ENCODE measurements at places on chromosomes 12 and 14.
A peak's percentile ranks its signal among the peaks of the same experiment; 100 is the strongest.

DNA sequence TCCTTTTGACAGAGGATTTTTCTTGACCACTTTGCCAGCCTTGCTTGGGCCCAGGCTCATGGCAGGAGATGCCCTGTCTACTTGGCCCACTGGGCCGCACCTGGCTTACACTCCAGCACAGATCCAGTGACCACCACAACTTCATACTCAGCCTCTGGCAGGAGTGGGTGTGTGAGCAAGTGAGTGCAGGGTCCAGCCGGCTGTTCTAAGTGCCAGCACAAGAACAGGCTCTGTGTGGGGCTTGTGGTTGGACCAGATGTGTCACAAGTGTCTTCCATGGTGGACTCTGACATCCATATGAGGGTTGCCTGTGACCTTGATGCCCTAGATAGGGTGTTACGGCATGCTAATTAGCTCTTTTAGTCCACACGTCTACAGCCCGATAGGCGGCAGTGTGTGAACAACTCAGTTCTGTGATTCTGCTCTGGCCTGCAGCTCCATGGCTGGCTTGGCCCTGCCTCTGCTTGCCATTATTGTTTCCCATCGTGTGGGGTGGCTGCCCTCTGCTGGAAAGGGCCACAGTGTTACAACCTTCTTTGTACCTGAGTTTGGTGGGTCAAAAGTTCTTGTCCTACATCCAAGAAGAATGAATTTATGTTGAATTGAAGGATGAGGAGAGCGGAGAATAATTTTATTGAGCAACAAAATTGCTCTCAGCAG, 1089.1 kb downstream of the SLC6A15 start:
- no peak for DNase-seq

DNA sequence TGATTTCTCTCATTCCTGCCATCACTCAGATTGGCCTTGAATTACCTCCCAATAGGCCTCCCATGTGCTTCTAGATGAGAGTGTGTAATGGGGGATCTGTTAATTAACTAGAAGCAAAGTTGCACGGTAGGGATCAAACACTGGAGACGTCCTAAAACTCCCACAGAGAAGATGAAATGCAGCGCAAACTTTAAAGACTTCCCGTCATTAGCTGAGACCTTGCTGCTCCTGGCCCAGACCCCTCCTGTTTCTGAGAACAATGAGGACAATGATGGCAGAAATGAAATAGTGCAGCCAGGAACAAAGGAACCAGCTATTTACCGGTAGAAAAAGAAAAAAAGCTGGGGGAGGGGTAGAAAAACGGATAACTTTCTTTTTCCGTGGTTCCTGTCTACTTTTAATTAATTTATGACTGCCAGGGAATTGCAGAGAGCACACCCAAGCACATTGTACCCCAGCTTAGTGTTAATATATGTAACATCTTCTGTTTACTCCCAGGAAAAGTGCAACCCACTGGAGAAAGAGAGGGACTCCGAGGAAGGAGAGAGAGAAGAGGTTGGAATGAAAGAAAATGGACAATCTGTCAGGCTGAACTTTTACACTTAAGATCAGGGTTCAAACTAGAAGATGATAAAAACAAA, 280.7 kb upstream of the SOX5 start:
- no peak for DNase-seq

DNA sequence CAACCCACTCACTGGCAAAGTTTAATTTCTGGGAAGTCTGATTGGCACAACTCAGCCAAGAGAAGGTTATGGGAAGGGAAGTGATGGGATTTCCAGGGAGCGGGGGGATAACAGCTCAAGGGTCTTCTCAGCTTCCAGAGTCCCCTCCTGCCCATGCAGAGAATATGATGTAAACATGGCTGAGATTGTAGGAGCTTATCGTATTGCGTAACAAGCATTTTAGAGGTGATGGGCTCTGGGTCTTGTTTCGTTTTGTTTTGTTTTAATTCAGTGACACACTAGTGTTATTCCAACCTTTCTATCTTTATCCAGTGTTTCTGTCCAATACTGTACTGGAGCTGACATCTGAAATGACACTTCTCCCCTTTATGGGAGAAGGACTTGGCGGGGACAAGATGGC, 762.1 kb upstream of the TMEM132C start:
- DNase-seq = no peak

DNA sequence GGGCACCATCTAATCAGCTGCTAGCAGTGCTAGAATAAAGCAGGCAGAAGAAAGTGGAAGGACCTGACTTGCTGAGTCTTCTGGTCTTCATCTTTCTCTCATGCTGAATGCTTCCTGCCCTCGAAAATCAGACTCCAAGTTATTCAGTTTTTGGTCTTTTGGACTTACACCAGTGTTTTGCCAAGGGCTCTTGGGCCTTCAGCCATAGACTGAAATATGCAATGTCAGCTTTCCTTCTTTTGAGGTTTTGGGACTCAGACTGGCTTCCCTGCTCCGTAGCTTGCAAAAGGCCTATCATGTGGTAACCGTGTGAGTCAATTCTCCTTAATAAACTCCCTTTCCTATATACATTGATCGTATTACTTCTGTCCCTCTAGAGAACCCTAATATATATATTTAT, 159.3 kb downstream of the SLCO1B3 start:
- no peak for DNase-seq

- no peak for DNase-seq
Observed at GRCh38 chr14:93012951-93013719, 90.2 kb downstream of the CHGA start.

- no peak for DNase-seq
Observed at GRCh38 chr12:53991077-53991460, 6.1 kb downstream of the HOXC10 start.

- DNase-seq = no peak
Observed at GRCh38 chr14:47917344-47917954, 242.0 kb upstream of the MDGA2 start.

- DNase-seq = no peak
Observed at GRCh38 chr12:130116791-130117190, 45.5 kb upstream of the FZD10 start.

DNA sequence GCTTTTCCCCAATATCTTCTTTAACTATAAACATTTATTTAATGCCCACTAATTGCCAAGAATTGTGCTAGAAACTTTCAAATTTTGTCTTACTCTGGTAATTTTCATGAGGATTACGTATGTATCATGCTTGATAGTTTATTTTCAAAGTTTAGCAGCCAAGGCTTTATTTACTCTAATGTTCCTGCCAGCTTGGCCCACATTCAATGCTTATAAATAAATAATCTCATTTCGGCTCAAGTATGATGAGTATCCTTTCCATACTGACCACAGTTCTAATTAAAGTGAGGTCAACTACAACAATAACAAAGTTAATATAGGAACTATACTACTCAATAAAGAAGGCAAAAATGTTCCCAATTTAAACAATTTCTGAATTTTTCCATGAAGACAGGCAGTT, 259.2 kb downstream of the MED13L start:
- DNase-seq = no peak

DNA sequence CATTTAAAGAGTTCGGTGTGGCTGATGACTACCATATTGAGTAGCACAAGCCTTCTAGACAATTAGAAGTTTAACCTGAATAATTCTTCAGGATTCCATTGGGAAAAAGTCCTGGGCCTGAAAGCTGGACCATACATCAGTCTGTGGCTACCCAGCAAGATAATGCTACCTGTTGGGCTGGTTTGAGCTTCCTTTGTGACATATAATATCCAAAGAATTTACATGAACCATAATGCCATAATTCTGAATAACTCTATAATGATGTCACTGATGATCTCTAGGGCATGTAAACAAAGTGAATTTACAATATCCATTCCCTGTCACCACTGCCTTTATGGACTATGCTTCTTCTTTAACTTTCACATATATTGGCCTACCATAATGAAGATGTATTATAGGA, 3.8 kb upstream of the YBX3 start:
- no peak for DNase-seq

- no peak for DNase-seq
Observed at GRCh38 chr14:85060121-85060520, 469.8 kb upstream of the FLRT2 start.

- no peak for DNase-seq
Observed at GRCh38 chr12:54306925-54307741, 6.3 kb upstream of the NFE2 start.

- DNase-seq = no peak
Observed at GRCh38 chr14:49218436-49219092, 367.6 kb downstream of the RPS29 start.

- no peak for DNase-seq
Observed at GRCh38 chr12:55706568-55707218, 1.0 kb downstream of the ITGA7 start.

DNA sequence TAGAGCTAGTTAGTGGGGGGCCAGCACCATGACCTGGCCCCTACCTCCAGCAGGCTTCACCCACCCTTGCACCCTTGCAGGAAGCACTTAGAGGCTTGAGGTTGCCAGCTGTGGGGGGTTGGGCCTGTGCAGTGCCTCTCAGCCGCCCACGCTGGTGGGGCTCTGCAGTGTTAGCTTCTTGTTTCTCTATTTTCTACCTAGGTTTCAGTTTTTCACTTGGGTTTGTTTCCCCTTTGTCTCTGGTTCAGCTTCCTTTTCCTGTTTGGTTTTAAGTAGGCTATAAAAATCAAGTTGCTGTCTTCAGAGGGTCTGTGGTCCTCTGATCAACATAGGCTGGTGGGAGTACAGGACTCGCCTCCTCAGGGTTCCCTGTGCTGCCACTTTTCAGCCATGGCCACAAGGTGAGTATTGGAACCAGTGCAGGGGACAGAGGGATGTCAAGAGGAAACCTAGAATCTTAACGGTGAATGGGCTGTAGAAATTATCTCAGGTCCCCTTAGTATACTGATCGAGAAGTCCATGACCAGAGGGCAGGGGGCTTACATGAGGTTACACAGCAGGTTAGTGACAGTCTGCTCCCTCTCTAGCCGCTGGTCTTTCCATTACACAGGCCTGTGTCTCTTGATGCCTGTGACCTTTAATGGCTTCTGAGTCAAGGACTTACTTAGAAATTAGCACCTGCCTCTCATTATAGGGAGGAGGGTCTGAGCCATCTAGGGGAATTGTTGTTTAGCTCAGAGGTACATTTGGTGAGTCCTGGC, at the start of gene EVL:
TSS of gene EVL (plus strand) at position 312 of the 761 bp plus-strand sequence. CDS start at position 391, 79 bp downstream.
- DNase-seq = peak; percentile 73

DNA sequence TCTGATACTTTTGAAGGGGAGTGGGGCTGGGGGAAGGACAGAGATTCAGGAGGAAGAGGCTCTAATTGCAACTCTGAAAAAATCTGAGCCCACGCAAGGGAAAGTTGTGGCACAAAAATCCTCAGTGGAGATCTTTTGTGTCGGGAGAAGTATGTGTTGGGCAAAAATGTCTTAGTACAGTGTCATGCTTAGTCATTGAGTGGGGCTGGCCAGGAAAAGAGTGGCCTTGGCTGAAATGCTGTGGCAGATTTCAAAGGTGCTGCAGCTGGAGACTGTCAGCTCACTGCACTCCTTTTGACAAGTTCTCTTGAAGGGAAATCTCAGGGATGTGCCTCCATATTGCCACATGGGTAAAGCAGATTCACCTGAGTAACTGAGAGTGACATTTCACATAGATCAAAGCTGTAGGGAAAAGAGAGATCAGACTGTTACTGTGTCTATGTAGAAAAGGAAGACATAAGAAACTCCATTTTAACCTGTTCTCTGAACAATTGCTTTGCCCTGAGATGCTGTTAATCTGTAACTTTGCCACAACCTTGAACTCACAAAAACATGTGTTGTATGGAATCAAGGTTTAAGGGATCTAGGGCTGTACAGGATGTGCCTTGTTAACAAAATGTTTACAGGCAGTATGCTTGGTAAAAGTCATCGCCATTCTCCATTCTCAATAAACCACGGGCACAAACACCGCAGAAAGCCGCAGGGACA, 36.0 kb upstream of the GLIPR1 start:
- DNase-seq = no peak

DNA sequence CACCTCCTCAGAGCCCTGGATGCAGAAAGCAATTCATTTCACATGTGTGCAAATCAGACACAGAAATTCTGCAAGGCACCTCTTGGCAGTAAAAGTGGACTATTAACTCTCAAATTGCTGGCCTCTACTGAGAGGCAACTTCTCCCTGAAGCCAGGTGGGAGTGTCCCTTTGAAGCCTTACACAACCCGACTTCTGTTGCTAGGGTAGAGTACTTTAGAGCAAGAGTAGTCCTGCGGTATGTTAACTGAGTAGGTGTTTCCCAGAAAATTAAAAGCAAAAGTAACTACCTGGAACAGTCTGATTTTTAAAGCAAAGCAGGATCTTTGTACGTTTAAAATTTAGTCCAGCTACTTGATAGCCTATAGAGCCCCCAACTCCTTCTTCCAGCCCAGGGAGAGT, 483.4 kb downstream of the DIO2 start:
- no peak for DNase-seq

DNA sequence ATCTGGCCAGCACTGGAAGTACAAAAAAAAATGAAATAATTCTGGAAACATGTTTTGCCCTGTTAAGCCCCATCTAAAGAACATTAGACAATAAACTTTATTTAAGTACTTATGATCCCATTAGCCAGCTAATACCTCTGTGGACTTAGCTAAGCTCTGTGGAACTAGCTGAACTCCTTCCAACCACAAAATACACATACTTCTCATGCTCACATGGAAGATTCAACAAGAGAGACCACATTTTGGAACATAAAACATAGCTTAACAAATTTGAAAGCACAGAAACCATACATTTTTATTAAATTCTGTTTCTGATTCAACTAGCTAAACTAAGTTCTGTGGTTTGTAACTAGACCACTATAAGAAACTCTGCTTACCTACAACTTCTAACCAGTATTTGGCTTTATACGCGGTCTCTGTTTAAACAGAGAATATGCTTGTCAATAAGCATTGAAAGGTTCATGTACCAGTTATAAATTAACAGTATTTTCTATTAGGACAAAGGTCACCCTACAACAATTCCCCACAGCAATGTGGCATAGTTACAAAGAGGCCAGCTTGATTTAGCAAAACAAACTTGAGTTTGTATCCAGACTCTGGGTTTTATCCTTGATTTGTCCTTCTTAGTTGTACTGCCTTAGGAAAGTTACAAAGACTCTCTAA, 300.1 kb downstream of the C12orf50 start:
- no peak for DNase-seq

GRCh38 chr14:23399136-23399535, 8.9 kb downstream of the MYH6 start:
- DNase-seq = no peak

GRCh38 chr12:111270239-111270638, 98.7 kb downstream of the PHETA1 start:
- DNase-seq = no peak

DNA sequence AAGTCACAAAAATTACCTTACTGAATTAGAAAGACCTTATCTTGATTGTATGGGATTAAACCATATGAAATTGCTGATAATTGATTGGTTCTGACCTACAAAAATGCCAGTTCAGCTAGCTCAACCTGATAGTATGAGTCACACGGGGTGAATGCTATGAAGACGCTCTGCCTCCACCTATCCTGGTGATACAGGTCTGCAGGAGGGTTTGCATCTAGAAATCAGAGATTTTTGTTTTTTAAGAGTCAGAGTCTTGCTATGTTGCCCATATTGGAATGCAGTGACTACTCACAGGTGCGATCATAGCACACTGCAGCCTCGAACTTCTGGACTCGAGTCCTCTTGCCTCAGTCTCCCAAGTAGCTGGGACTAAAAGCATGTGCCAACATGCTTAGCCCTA, 120.4 kb downstream of the HMGA2 start:
- DNase-seq = no peak
